ENCODE measurements at places on chromosomes 1 and 21.

DNA sequence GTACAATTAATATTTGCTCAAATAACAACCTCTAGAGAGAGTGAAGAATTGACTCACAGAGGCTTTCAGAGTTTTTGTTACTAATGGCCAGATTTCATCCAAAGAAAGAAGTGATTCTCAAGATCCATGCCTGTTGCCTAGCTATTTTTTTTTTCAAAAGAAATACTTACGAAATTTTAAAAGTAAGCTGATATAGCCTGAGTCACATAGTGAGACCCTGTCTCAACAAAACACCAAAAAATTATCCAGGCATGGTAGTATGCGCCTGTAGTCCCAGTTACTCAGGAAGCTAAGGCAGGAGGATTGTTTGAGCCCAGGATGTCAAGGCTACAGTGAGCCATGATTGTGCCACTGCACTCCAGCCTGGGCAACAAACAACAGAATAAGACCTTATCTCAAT, 14.6 kb downstream of the PALMD start:
- DNase-seq, result no peak

DNA sequence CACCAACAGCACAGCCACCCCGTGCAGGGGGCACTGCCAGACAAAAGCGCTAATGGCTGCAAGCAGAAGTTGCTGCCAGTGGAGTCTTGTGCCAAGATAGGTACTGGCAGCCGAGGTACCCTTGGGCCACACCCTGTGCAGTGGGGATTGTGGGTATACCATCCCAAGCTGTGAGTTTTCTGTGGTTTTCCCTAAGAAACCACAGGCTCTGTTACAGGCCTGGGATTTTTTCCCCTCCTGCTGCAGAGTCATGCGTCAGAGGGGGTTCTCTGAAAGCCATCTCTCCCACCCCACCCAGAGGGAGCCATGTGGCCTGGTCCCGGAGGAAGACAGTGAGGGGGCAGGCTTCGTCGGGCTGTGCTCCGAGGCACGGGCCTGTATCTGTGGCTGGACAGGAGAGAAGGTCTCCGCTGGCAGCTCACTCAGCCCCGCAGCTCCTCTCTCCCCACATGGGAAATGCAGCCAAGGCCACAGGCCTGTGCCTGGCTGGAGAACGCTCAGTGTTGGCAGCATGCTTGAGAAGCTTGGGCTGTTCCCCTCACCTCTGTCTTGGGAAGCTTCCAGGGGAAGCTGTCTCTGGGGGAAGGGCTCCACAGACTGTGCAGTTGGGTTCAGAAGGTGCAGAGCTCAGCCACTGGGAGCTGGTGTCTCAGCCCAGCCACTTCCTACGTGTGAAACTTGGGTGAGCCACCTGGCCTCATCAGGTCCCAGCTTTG, 42.5 kb downstream of the NEK2 start:
- no peak for DNase-seq

DNA sequence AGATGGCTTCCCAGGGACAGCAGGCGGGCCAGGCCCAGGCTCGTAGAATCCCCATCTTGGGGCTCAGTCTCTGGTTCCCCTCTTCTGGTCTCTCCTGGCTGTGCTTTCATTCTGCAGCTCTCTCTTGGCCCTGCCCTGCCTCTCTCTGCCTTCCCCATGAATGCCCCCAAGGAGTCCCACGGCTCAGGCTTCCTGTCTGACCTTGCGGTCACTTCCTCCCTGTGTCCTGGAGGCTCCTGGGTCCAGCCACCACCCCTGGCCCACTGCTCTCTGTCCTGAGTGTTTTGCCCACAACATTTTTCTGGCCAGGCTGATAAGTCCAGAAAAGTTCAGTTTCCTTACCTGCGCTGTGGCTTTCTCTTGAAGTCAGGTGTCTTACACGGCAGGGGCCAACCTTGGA, 29.1 kb downstream of the PIGP start:
- DNase-seq, result no peak

- DNase-seq, result no peak
Measured at GRCh38 chr1:147879911-147880310, 22.7 kb upstream of the GJA8 start.

- DNase-seq, result no peak
Measured at GRCh38 chr1:14815175-14815877, 216.8 kb downstream of the KAZN start.

Data from CD4-positive, alpha-beta T cell treated with Interleukin-21 for 1 hour (primary cell).